ENCODE measurements at places on chromosomes 1 and 21. TPM values are rescaled to one million over a fixed set of nuclear protein-coding genes. Genes with fewer than 3 reads are reported as not detected.

Gene FMO2
- total RNA-seq = 59.2 TPM

Gene ELAPOR1
- 0.19 TPM for total RNA-seq

Gene VWA1
- total RNA-seq = 17.1 TPM

Gene RCAN1
- total RNA-seq = 36.0 TPM

Gene RIPPLY3
- total RNA-seq = not detected

Gene HCRTR1
- 0.46 TPM for total RNA-seq

Gene RAP1GAP
- 3.7 TPM for total RNA-seq

- DNase-seq = no peak
These were observed 251.6 kb downstream of the AKT3 start for GRCh38 chr1:243598433-243598832.

- no peak for DNase-seq
These were observed 40.6 kb downstream of the OPTC start for GRCh38 chr1:203534526-203534925.

- DNase-seq = no peak
These were observed 100.2 kb downstream of the DPYD start for GRCh38 chr1:97820470-97821188.

GRCh38 chr1:211335522-211336157 lies 9.0 kb downstream of the TRAF5 start:
- DNase-seq = no peak

DNA sequence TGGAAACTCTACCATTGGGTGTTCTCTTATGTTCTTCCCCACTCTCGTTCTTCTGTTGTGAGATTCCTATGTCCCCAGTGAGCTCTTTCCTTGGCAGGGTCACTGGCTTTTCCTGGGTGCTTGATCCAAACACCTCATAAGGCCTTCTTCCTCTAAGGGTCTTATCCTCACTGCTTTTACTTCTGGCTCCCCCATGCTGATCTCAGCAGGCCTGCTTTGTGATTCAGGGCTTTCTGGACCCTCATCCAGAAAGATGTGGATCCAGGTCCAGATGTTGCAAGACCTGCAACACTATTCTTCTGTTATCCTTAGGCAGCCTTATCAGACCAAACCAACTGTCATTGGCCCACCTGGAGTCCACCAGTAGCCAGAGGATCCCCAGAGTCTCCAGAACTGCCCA lies 11.2 kb upstream of the MYOG start:
- DNase-seq = no peak

- no peak for DNase-seq
These were observed 37.7 kb upstream of the LRP8 start for GRCh38 chr1:53365437-53366063.
